ENCODE measurements at places on chromosomes 13 and 19.

DNA sequence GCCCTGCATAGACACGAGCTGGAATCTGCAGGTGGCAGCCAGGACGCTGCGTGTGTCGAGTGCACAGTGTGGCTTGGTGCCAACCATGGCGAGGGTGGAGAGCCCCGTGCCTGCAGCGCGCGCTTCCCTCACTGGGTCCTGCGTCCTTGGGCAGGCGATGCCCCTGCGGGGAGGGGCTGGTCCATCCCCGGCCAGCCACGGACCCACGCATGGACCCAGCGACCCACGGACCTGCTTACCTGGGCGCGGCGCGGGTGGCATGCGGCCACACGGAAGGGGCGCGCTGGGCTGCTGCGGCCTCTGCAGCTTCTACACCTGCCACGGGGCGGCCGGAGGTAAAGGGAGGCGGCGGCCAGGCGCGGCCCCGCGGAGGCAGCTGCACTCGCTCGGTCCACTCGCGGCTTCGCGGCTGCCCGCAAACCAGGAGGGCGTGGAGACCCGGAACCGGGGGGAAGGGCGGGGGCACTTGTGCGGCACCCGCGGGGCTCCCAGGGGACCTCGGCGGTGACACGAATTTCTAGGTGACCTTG lies 569 bp upstream of the MCF2L start:
- peaks cover 8% of the 10 kb centered on the region for H3K27me3 ChIP-seq
- H3K36me3 ChIP-seq = no peaks in the 10 kb centered on the region
- peak; percentile 64 for DNase-seq
- peak overlapping the region; percentile 31 for H3K4me3 ChIP-seq
- H3K4me1 ChIP-seq = peaks cover 26% of the 10 kb centered on the region

- no peak for DNase-seq
- no peak overlapping the region for H3K4me3 ChIP-seq
- peaks cover 34% of the 10 kb centered on the region for H3K4me1 ChIP-seq
- no peaks in the 10 kb centered on the region for H3K36me3 ChIP-seq
Observed at GRCh38 chr19:14502334-14503092, 6.6 kb upstream of the GIPC1 start.

- H3K4me3 ChIP-seq = no peak overlapping the region
- no peak for DNase-seq
- H3K27me3 ChIP-seq = no peaks in the 10 kb centered on the region
- no peaks in the 10 kb centered on the region for H3K36me3 ChIP-seq
- H3K27ac ChIP-seq = no peak overlapping the region
Observed at GRCh38 chr13:42364613-42365000, 92.7 kb downstream of the AKAP11 start.

GRCh38 chr19:47023448-47023794 lies 3.8 kb downstream of the NPAS1 start:
- no peak overlapping the region for H3K4me3 ChIP-seq
- no peak overlapping the region for H3K27ac ChIP-seq
- no peak for DNase-seq
- no peaks in the 10 kb centered on the region for H3K36me3 ChIP-seq

- no peak for DNase-seq
- no peak overlapping the region for H3K27ac ChIP-seq
- no peaks in the 10 kb centered on the region for H3K36me3 ChIP-seq
- no peaks in the 10 kb centered on the region for H3K27me3 ChIP-seq
Observed at GRCh38 chr19:21498651-21499050, 6.8 kb upstream of the ZNF429 start.

DNA sequence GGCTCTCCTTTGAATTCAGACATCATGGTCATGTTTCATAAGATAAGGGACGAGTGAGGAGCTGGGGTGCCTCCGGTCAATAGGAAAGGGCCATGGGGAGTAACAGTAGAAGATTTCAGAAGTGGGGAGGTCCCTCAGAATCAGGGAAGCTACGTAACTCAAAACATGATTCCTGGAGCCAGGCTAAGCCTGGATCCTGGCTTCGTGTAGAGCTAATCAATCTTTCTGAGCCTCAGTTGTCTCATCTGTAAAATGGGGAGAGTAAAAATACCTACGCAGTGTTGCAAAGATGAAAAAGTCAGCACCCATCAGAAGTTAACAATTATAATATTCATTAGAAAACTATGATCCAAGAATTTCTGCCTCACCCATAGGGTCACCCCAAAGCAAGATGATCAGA lies 106.5 kb downstream of the CACNA1A start:
- no peak overlapping the region for H3K27ac ChIP-seq
- DNase-seq = no peak
- H3K36me3 ChIP-seq = no peaks in the 10 kb centered on the region
- H3K27me3 ChIP-seq = no peaks in the 10 kb centered on the region
- no peak overlapping the region for H3K4me3 ChIP-seq

GRCh38 chr19:18109733-18110608 lies 12.4 kb downstream of the MAST3 start:
- H3K4me3 ChIP-seq = peak overlapping the region; percentile 27
- peaks cover 25% of the 10 kb centered on the region for H3K4me1 ChIP-seq
- peak; percentile 85 for DNase-seq
- H3K27me3 ChIP-seq = no peaks in the 10 kb centered on the region
- peak overlapping the region; percentile 94 for H3K27ac ChIP-seq

DNA sequence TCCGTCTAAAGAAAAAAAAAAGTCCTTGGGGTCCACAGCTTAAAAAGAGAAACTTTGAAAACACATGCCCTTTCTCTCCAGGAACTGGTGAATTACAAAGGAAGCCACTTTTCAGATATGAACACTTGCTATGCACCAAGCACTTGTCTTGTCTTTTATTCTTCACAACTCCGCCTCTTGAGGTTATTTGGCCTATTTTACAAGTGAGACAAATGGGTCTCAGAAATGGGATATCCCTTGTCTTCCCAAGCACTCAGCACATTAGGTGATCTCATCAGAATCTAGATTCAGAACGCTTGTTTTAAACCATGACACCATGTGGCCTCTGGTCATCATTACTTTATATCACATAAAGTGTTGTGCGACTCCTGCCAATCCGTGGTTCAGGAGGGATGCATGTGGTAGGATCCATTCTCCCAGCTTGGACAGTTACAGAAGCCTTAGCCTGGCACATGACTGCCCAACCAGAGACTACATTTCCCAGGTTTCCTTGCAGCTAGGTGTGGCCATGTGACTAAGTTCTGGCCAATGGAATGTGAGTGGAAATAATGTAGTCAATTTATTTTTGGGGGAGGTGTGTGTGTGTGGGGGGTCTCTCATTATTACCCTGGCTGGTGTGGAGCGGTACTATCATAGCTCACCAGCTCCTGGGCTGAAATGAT lies 13.9 kb downstream of the TSKS start:
- H3K36me3 ChIP-seq = no peaks in the 10 kb centered on the region
- H3K27ac ChIP-seq = no peak overlapping the region
- peaks cover 8% of the 10 kb centered on the region for H3K4me1 ChIP-seq
- no peak overlapping the region for H3K4me3 ChIP-seq
- DNase-seq = no peak

GRCh38 chr19:45156751-45157150 lies 4.0 kb downstream of the NKPD1 start:
- H3K4me3 ChIP-seq = no peak overlapping the region
- no peaks in the 10 kb centered on the region for H3K36me3 ChIP-seq
- peaks cover 20% of the 10 kb centered on the region for H3K27me3 ChIP-seq

DNA sequence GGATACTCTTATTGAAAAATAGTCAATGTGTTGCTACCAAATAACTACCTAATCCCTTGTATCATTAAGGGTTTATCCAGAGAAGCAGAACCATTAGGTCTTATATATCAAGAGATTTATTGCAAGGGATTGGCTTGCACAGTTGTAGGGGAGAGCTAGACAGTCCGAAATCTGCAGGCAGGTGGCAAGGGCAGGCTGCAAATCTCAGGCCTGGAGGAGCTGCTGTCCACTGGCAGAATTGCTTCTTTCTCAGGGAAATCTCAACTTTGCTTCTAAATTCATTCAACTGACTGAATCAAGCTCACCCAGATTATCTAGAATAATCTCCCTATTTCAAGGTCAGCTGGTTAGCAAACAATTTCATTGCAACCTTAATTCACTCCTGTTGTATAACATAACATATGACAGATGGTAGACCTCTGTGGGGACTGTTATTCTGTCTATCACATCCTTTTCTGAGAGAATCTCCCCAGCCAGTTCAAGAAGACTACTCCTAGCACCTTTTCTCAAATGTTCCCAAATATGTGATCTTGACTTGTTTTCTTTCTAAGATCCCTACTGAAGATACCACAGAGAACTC lies 194.2 kb downstream of the NHLRC3 start:
- no peaks in the 10 kb centered on the region for H3K36me3 ChIP-seq
- no peaks in the 10 kb centered on the region for H3K27me3 ChIP-seq
- DNase-seq = no peak
- H3K4me1 ChIP-seq = no peaks in the 10 kb centered on the region

DNA sequence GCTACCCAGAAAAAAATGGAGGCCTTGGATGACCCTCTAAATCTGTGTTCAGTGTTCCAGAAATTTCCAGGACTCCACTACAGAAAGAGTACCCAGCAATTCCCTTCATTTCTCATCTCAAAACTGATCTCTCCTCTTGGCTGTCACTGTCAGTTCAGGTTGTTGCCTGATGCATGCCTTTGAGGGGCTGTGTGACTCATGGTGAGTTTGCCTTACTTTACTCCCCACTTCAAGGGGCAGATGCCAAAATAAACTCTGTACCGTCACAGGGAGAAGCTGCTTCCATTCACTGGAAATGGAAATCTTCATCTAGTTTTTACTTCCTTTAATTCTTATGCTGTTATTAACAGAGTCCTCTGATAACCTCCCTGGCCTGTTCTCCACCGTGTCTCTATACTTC lies 1075.0 kb downstream of the DIAPH3 start:
- DNase-seq = no peak
- H3K36me3 ChIP-seq = no peaks in the 10 kb centered on the region
- no peak overlapping the region for H3K4me3 ChIP-seq

GRCh38 chr13:99085139-99085807 lies 107.4 kb upstream of the DOCK9 start:
- no peak for DNase-seq
- no peaks in the 10 kb centered on the region for H3K27me3 ChIP-seq
- peaks cover 10% of the 10 kb centered on the region for H3K4me1 ChIP-seq
- peak overlapping the region; percentile 76 for H3K27ac ChIP-seq
- no peaks in the 10 kb centered on the region for H3K36me3 ChIP-seq

DNA sequence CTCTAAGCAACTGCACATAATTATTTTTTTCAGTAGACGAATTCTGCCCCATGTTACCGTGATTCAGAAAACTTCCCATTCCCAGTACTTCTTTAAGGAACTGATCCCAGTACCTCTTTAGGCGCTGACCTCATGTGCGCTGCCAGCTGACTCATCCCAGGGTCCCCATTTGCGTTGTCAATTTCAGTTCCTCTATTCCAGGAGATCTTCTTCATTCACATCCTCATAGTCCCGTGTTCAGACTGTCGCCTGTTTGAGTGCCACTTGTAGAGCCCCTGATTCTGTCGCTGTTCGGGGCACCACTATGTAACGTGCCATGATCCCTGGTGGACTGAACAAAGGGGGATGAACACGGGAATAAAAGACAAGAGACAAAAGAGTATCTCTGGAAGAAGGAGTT lies 16.4 kb downstream of the FPR3 start:
- DNase-seq = no peak
- H3K4me3 ChIP-seq = no peak overlapping the region
- no peaks in the 10 kb centered on the region for H3K36me3 ChIP-seq
- no peaks in the 10 kb centered on the region for H3K27me3 ChIP-seq

DNA sequence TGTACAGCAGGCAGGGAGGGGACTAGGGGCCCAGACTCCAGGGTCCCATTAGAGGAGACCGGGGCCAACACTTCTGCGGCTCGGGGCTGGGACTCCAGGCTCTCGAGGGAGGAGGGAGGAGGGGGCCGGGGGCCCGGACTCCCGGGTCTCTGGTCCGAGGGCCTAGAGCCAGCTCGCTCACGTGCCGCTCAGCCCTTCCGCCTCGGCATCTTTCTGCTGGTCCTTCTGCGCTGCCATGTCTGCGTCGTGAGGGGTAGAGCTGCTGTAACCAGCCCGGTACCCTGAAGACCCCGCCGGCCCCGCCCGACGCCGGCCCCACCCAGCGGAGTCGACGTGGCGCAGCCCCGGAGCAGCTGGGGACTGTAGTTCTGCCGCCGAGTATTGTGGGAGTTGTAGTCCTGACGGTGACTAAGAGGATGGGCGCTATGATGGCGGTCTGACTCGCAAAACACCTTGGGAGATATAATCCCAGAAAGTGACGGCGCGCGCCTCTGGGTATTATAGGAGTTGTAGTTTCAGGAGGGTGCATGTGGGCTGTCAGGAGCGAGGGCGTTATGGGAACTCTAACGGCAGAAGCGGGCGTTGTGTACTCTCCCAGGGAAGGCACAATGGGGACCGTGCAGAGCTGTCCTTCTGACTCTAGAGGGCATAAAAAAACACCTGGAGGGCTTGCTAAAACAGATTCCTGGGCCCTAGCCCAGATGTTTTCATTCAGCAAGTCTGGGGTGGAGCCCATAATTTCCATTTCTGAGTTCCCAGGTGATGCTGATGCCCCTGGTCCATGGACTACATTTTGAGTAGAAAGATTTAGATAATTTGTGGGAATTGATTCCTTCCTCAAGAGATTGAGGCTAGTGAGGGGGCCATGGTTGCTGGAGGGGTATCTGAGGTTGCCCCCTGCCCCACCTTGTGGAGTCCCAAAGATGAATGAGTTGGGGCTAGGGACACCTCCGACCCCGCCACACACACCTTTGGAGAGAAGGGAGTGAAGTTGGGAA lies at the start of gene RABAC1:
Gene RABAC1, minus strand, starts transcription at position 266 of the 998 bp plus-strand sequence. Its CDS starts 29 bp downstream, at position 237.
- no peaks in the 10 kb centered on the region for H3K36me3 ChIP-seq
- peak within 1 kb of the TSS; percentile 82 for H3K4me3 ChIP-seq
- H3K4me1 ChIP-seq = peaks cover 12% of the 10 kb centered on the region
- no peaks in the 10 kb centered on the region for H3K27me3 ChIP-seq

GRCh38 chr13:59533561-59534555 lies 629.9 kb downstream of the DIAPH3 start:
- peak overlapping the region; percentile 42 for H3K27ac ChIP-seq
- H3K27me3 ChIP-seq = no peaks in the 10 kb centered on the region
- H3K4me1 ChIP-seq = peaks cover 14% of the 10 kb centered on the region

- H3K4me1 ChIP-seq = no peaks in the 10 kb centered on the region
- no peak overlapping the region for H3K4me3 ChIP-seq
- H3K36me3 ChIP-seq = no peaks in the 10 kb centered on the region
- H3K27me3 ChIP-seq = no peaks in the 10 kb centered on the region
- no peak overlapping the region for H3K27ac ChIP-seq
Observed at GRCh38 chr13:82330499-82330898, 1551.8 kb downstream of the SLITRK1 start.

- H3K4me1 ChIP-seq = no peaks in the 10 kb centered on the region
- H3K27ac ChIP-seq = no peak overlapping the region
- no peak for DNase-seq
- no peak overlapping the region for H3K4me3 ChIP-seq
- H3K27me3 ChIP-seq = no peaks in the 10 kb centered on the region
- H3K36me3 ChIP-seq = no peaks in the 10 kb centered on the region
Observed at GRCh38 chr13:31528176-31528575, 211.2 kb upstream of the RXFP2 start.

- H3K4me3 ChIP-seq = no peak overlapping the region
- no peak for DNase-seq
- no peak overlapping the region for H3K27ac ChIP-seq
- H3K36me3 ChIP-seq = no peaks in the 10 kb centered on the region
Observed at GRCh38 chr19:32201211-32201610, 144.2 kb upstream of the ZNF507 start.

- no peaks in the 10 kb centered on the region for H3K36me3 ChIP-seq
- H3K4me1 ChIP-seq = no peaks in the 10 kb centered on the region
- no peak overlapping the region for H3K27ac ChIP-seq
- no peak for DNase-seq
Observed at GRCh38 chr13:41985788-41986508, 25.0 kb upstream of the VWA8 start.
